ENCODE measurements at places on chromosomes 3 and 15.

DNA sequence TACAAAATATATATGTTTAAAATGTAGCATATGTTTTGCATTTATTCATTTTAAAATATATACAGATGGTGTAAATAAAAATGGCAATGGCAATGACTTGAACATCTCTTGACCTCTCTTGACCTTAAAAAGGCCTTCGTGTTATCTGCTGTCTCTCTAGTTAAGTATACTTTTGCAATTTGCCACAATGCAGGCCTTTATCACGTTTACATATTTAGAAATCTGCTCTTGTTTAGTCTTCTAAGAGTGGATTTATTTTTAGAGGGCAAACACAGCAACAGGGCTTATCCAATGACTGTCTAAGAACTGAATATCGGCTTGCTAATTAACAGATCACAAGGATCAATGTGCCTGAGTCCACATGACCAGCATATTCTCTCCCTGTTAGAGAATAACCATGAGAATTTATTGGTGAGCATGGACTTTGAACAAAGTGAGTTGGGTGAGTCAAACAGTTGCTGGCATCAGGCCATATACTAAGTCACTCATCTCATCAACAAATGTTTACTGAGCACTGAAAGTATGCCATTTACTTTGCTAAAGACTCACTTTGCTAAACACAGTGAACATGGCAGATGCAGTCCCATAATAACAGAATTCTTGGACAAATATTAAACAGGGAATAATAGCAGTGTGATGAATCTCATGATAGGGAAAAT, 48.2 kb downstream of the MDFIC2 start:
- no peak for DNase-seq

- no peak for DNase-seq
These were observed 67.2 kb downstream of the LPP start for GRCh38 chr3:188220988-188221818.

DNA sequence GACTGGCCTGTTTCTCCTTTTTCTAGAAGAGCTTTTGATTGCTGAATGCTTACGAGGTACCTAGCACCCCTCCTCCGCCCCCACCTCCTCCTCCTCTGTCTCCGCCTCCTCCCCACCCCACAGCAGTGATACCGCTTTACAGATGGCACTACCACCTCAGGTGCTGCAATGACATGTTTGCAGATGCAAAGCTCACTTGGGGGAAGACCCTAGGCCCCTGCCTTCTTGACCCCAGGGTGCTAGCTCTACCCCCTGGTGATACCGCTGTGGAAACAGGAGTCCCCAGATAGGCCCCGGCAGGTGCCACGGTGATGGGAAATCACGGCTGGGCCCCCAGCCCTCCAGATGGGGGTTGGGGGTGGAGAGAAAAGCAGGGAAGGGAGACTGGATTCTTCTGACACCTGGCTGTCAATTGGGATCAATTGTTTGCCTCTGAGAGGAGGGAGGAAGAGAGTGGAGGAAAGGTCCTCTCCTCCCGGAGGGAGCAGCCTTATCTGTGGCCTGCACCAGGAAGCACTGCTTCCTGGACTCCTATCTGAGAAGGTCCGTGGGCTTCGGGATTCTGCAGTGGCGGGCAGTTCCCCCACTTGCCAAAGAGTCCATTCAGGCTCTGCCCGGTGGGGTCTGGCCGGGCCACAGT, 37.6 kb downstream of the DNASE1L3 start:
- DNase-seq: no peak

GRCh38 chr3:126449621-126450051, 26.1 kb downstream of the ZXDC start:
- DNase-seq: no peak

GRCh38 chr3:150830094-150830681, 67.2 kb upstream of the SIAH2 start:
- DNase-seq: no peak

DNA sequence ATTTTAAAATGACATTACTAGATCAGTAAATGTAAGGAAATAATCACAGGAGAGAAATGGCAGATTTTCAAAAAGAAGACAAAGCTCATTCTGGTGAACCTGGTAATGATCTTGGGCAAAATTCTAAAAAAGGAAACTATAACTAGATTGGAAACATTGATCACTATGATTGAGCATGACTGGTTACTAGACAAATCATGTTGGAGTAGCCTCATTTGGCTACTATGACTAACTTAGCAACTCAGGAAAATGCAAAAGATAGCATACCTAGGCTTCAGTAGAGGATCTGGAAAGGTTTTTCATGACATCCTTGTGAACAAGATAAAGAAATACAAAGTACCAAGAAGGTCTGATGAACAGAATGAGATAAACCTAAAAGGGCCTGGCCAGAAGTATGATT, 7.6 kb upstream of the TMF1 start:
- DNase-seq: no peak

GRCh38 chr3:29181872-29182271, 99.0 kb upstream of the RBMS3 start:
- no peak for DNase-seq

GRCh38 chr3:112084980-112085705, 1.0 kb upstream of the C3orf52 start:
- no peak for DNase-seq

GRCh38 chr3:17355591-17355990, 386.8 kb downstream of the TBC1D5 start:
- DNase-seq: no peak

DNA sequence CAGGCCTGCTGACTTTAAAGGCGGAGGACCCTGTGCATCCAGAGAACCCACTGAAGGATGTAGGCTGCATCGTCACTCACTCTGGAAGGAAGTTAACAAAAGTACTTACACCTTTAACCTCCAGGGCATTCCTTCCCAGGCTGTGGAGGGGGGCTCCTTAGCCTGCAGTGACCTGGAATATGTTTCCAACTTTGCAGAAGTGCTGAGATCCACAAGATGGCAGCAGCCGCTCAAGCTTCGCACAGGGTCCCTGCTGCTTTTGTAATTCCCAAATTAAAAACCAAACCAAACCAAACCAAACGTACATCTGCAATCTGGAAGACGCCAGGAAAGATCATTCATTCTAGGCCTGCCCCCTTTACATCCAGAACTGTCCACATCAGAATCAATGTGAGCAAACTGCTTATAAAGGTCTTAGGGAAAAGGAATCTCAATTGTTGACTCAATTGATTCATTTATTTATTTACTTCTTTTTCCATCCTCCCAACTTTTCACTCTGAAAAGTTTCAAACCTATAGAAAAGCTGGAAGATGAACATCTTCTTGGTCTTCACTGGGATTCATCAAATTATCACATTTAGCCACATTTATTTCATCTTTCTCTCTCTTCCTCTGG, 70.5 kb upstream of the KLHL25 start:
- no peak for DNase-seq

DNA sequence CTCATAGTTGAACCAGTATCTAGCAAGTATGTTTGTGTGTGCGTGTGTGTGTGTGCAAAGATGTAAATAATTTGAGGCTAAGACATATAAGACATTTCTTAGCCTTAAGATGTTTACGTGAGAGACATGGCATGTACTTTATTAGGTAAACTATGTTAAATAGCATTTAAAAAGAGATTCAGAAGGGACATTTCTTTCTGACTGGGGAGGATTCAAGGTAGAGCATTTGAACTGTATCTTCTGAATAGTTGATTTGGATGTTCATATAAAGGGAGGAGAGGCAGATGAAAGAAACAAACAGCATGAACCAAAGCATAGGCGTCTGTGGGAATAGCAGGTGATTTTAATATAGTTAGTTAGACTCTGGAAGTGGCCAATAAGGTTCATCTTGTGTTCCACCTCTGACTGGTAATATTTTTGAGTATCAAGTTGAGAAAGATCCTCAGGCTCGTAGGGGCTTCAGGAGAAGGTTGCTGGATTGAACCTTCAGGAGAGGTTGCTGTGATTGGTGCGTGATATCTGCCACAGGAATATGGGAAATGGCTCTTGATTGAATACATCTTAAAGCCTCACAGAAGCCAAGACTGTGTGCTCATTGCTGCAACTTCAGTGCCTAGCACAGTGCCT, 12.6 kb downstream of the NFKBIZ start:
- no peak for DNase-seq

DNA sequence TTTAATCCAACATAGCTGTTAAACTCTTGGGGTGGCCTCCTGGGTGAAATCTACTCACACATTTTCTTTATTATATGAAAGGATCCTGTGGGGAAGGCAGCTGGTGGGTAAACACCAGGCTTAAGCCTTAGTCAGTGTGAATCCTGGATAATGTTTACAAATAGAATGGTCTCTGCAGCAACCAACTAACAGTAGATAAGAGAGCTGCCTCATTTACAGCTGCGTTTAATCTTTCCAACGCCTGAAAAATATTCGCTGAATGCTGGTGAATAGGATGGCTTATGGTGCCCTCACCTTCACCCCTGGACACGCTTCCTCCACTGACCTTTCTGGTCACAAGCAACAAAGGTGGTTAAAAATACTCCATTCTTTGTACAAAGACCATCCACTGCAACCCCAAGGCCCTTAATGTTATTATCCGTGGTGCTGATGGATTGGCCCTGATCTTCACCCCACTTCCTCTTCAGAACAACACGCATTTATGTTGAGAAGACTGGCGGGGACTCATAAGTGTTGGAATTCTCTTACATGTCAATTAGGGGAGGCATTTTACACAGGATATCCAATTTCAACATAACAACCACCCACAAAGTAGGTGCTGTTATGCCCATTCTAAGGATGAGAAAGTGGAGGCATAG, 120.0 kb upstream of the FRMD4B start:
- no peak for DNase-seq

GRCh38 chr15:90582553-90582952, 52.8 kb downstream of the CRTC3 start:
- no peak for DNase-seq

- DNase-seq: no peak
These were observed 177.2 kb downstream of the LRRC3B start for GRCh38 chr3:26799679-26800317.

DNA sequence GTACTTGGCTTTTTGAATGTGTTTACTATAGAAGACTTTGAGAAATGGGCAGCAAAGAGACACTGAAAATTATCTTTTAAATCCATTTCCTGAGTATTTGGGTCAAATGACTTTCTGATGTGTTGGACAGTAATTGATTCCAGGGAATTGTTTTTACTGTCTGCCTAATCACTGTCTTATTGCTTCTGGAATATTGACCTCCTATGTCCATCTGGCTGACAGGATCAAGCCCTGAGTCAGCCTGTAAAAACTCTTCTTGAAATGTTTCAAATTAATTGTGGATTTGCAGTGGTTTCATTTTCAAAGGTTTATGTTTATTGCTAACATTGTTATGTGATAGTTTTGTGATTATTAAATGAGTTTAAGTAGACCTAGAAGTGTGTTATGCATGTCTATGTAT, 50.6 kb upstream of the MLF1 start:
- DNase-seq: no peak

DNA sequence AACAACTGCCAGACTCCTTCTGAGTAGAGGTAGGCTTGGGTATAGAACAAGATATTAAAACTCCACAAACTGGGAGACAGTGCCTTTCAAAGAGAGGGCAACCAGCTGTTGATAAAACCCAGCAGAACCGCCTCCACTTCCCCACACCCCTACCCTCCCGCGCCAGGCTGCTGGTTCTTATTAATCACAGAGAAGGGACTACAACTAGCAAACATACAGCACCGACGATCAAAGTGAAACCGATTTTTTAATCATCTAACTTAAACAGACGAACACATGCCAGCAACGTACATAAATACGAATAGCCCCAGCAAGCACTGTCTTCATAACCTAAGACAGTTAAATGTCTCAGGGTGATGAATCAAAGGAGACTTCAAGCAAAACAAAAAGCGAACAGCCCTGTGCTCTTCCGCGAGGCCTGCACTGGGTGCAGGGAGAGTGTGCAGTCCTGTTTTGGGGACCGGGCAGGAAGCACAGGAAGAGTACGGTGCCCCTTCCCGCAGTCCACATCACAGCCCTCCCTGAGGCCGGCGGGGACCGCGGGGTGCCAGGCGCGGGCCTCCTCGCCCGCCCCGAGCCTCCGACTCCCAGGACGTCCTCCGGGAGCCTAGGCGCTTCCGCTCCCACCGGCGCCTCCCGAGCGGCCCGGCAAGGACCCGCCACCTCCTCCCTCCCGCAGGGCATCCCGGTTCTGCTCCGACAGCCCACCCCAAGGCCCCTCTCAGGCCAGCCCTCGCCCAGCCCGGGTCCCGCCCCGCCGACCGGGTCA, 75.1 kb upstream of the VGLL4 start:
- DNase-seq: peak; percentile 9

DNA sequence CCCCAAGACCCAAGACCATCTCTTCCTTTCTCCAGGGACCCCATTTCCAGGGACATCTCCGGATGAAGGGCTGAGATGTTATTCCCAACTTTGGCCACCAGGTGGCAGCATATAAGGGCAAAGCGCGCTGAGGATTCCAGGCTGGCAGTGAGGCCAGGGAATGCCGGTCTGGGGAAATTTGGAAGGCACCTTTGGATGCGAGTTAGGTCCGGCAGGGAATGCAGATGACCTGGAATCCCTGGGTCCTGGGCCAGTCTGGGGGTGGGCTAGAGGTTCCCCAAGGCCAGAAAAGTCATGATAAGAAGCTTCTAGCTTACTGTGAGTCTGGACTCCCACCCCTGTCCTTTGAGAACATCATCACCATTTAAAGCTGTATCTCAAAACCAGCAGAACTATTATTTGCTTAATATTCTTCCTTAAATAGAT, 1.6 kb upstream of the CHST13 start:
- peak; percentile 48 for DNase-seq

DNA sequence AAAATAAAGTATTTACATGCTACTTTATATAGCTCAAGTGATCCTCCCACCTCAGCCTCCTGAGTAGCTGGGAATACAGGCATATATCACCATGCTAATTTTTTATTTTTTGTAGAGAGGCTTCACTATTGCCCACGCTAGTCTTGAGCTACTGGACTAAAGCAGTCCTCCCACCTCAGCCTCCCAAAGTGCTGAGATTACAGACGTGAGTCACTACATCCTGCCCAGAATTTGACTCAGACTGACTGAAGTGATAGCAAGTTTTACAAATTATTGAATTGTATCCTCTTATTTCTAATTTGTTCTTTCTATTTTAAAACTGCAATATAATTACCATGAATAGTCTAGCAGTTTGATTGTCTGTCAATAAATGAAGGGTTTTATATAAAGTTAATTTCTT, 210.3 kb upstream of the CGNL1 start:
- no peak for DNase-seq

DNA sequence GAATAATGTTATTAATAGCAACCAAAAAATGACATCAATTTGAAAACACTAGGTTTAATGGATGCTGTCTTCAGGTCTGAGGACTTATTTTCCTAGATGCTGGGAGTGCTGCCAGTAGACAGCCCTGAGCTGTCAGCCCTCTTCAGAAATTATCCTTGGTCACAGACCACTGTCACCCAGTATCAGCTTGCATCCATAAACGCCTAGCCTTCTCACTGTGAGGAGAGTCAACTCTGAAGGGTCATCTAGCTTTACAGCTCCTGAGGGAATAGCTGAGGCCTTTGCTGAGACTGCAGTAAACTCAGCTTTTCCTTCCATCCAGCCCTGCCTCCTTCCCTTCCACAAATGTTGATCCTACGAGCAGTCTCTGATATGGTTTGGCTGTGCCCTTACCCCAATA, 19.4 kb upstream of the MNS1 start:
- no peak for DNase-seq

GRCh38 chr3:86047161-86047560, 943.8 kb downstream of the VGLL3 start:
- DNase-seq: no peak

GRCh38 chr3:79344876-79345871, 422.6 kb downstream of the ROBO1 start:
- no peak for DNase-seq

GRCh38 chr3:145450018-145450682, 710.8 kb downstream of the PLOD2 start:
- no peak for DNase-seq

Data from activated gamma-delta T cell treated with Interleukin-2 at 50 U/mL for 16 hours (primary cell).